Fibroblast of pulmonary artery (primary cell): ENCODE measurements at places on chromosomes 12 and 14.

GRCh38 chr12:89514751-89515150, 9.8 kb downstream of the GALNT4 start:
- no peak for DNase-seq

DNA sequence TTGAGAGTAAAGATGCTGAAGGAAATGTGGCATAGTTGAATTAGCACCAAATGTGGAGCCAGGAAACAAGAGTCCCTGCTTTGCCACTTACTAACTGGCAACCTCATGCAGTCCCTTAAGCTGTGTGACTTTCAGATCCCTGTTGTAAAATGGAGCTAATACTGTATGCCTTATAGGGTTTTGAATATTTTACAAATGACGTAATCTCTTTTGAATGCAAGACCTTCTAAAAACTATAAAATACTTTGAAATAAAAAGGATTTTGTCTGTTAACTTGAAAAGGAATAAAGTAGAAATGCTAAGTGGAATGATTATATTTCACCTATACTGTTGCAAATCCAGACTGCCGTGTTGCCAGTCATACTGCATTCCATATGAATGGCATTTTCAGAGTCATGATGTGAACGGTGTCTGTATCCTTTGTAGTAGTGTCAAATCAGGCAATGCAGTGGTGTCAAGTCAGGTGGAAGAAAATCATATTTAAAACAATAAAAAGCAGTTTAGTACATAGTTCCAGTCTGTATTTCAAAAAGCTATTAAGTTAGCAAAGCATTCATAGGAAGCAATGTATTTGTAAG, 21.3 kb downstream of the KCNA5 start:
- DNase-seq: no peak

GRCh38 chr12:9977916-9978315, 6.7 kb downstream of the CLEC12A start:
- DNase-seq: no peak

DNA sequence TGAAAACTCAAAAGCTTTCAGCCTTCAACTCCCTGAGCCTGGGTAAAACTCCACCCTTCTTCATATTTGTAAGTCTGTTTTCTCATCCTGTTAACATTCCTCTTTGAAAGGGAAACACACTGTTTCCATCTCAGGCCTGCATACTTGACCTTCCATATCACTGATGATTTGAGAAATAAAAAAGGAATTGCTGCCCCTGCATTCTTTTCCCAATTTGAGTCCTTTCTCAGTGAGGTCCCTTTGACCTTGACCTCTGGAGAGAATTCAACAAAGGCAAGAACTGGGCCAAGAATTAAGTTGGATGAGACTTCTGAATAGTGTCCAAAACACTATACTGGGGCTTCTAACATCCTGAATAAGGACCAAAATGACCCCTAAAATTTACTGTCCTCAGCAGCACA, 108.0 kb downstream of the AEBP2 start:
- peak; percentile 85 for DNase-seq

DNA sequence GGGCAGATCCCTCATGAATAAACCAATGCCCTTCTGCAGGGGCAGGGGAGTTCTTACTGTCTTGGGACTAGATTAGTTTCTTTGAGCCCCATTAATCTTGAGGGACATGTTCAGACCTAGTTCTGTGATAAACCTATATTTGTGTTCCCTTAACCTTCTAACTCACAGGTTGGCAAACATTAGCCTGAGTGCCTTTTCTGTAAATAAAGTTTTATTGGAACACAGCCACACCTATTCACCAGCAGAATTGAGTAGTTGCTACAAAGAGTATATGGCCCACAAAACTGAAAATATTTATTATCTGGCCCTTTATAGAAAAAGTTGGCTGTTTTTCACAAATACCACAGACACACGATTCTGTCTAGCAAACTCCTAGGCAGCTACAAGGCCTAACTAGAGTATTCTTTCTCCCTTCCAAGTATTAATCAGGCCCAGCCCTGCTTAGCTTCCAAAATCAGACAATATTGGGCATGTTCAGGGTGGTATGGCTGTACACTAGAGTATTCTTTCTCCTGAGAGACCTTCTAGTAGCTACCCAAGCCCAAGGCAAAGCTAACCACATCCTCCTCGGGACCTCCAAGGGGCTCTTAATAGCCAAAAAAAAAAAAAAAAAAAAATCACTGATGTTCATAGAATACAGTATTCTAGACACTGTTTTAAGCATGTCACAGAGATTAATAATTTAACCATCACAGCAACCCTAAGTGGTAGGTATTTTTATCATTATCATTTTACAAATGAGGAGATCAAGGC, 199.3 kb upstream of the PWP1 start:
- no peak for DNase-seq

DNA sequence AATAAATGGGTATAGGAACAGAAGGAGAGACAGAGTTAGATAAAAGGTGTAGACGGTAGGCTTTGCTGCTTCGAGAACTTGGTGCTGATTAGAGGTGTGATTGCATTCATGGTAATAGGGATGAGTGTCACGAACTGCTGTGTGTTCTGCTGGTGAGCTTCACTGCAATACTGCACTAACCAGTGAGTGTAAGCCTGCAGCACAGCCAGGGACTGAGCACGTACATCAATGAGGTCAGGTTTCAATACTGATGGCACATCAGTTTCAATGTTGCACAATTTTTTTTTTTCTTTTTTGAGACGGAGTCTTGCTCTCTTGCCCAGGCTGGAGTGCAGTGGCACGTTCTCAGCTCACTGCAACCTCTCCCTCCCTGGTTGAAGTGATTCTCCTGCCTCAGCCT, 24.9 kb upstream of the EDDM3A start:
- no peak for DNase-seq

DNA sequence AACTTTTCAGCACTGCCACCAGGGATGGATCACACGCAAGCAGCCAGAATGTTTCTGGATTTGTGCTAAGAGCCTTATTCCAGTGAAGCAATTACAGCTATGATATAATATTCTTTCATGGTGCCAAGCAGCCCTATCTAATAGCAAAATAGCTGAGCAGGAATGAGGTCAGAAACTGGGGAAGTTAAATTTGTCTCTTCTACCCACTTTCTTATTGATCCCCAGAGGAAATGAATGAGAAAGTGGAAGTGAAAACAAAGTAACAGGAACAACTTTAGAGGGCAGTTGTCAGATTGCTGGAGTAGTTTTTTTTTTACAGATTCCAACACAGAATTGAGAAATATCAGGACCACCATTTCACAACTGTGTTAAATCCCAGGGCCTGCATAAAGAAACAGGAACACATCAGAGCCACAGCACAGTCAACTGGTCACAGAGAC, 44.8 kb downstream of the GCH1 start:
- DNase-seq: peak; percentile 39

DNA sequence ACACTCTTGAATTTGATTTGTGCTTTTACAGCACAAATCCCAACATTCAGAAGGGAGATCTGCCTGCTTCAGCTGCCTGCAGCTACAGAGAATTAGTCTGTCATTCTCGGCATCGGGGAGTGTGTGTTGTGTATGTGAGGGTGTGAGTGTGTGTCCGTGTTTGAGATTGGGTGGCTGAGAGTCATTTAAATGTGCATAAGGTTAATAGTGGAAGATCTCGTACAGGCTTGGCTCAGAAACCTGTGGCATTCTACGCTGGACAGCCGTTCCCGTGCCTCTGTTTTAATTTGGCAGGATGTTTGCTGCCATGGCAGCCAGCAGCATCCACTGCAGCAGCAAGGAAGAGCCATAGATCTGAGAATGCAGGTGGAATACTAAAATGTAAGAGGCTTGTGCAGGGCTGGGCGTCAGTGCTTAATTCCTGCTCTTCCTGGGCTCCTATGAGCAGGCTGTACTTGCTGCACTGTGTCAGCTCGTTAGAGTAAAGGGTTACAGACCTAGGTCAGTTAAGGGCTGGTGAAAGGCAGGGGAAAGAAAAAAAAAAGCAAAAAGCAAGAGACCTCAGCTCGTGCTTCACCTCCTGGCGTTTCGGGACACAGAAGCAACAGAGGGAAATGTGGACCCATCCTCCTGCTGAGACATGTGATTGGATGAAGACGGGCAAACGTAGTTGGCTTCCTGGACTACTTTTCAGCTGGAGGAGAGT, 205.4 kb downstream of the NAV3 start:
- DNase-seq: peak; percentile 29

- peak; percentile 10 for DNase-seq
These were observed 768.1 kb upstream of the TBX3 start for GRCh38 chr12:115451780-115452736.

DNA sequence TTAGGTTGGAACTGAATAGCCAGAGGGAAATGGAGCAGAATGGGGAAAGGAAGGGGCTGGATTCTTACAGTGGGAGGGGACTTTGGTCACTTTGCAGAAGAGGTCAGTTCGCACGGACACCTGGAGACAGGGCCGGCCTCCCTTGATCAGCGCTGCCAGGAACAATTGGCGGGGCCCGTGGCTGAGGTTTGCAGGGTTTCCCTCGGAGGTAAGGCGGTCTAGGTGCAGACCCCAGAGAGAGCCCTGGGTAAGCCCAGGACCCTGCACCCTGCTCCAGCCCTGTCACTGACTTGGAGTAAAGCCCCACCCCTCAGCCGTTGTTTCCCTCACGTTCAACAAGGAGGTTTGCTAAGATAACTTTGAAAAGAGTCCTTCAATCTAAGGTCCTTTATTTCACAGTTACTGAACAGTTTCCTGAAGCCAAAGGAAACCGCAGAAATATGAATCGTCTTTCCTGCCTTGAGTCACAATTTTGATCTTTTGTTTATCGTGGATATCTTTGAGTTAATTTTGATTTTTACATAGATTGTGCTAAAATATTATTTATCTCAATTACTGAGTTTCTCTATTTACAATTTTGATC, 231.4 kb upstream of the RTL1 start:
- DNase-seq: no peak

DNA sequence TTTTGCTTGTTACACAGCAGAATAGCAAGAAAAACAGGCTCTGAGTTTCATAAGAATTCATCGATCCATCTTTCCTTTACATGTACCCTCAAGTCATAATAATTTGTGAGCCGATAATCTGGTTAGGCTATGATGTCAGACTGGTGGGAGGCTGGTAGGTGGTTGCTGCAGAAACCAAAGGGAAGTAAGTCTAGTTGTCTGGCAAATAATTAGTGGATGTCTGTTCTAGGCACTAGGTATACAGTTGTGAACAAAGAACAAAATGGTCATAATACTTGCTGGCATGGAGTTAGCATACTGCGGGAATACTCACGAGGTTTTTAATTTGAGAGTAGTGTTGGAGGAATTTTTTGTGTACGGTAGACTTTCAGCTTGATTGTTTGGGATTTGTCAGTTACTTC, 8.8 kb downstream of the SUSD6 start:
- no peak for DNase-seq

- no peak for DNase-seq
These were observed 2.0 kb upstream of the ALX1 start for GRCh38 chr12:85277900-85278597.

- DNase-seq: peak; percentile 70
These were observed 48.5 kb downstream of the SAV1 start for GRCh38 chr14:50619569-50620141.

GRCh38 chr12:18224745-18225144, 36.6 kb upstream of the PIK3C2G start:
- peak; percentile 71 for DNase-seq

DNA sequence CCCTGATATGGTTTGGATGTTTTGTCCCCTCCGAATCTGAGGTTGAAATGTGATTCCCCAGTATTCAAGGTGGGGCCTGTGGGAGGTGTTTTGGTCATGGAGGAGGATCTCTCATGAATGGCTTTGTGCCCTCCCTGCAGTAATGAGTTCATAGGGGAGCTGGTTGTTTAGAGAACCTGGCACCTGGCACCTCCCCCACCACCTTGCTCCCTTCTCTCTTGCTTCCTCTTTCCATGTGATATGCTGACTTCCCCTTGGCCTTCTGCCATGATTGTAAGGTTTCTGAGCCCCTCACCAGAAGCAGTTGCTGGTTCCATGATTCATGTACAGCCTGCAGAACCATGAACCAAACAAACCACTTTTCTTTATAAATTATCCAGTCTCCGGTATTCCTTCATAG, 32.6 kb downstream of the CD163L1 start:
- DNase-seq: no peak

DNA sequence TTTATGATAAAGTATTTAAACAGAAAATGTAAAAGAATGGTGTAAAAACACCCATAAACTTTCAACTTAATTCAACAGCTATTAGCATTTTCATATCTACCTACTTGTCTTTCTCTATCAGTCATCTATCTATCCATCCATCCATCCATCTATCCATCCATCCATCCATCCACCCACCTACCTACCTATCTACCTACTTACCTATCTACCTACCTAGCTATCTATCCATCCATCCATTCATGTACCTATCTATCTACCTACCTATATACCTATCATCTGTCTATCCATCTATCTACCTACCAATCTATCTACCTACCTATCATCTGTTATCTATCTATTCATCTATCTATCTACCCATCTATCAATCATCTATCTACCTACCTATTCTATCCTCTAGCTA, 8.5 kb downstream of the NOS1 start:
- DNase-seq: no peak

DNA sequence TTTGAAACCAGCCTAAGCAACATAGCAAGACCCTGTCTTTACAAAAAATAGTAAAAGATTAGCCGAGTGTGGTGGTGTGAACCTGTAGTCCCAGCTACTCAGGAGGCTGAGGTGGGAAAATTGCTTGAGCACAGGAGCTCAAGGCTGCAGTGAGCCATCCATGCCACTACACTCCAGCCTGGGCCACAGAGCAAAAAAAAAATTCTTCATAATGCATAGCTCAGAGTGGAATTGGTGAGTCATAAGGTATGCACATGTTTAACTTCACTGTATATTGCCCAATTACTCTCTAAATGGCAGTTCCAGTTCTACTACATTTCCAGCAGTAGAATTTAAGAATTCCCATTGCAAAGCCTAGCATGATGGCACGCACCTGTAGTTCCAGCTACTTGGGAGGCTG, 26.8 kb upstream of the CLIP1 start:
- DNase-seq: peak; percentile 95

DNA sequence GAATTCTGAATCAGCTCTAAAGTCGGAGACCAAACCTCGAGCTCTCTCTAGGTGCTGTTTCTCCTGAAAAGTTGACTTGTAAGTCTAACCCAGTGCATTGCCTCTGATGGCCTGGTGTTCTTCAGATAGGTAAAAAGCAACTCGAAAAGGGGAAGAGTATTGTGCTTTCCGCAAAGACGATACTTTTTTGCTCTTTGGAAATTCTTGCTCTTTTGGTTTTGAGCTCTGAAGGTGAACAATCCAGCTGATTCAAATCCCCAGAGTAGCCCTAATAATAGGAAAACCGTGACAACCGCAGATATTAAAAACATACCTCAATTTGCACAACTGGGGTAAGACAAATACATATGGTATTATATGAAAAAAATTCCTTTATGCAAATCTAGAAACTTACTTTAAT, 447.4 kb downstream of the RAD51B start:
- DNase-seq: no peak

- no peak for DNase-seq
These were observed 167.7 kb upstream of the PLXNC1 start for GRCh38 chr12:93980711-93981110.

DNA sequence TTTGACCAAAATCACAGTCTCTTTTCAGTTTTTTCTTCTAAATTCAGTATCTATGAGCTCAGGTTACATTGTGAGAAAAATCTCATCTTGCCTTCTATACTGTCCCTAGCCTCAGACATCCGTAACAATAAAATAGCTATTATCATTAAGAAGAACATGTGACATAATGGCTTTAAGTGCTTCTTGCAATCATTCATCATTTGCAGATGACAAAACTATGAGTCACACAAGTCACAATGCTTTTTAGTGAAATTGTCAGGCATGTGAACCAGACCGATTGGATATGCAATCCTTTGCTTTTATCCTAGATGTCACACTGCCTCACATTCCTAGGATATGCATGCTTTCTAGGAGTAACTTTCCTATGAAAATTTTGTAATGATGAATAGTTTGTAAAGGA, 313.1 kb downstream of the SLC6A15 start:
- peak; percentile 30 for DNase-seq
